ENCODE measurements at places on chromosomes 13 and 19.

- no peak for DNase-seq
These were observed 229.6 kb downstream of the KLF12 start for GRCh38 chr13:73904625-73905024.

DNA sequence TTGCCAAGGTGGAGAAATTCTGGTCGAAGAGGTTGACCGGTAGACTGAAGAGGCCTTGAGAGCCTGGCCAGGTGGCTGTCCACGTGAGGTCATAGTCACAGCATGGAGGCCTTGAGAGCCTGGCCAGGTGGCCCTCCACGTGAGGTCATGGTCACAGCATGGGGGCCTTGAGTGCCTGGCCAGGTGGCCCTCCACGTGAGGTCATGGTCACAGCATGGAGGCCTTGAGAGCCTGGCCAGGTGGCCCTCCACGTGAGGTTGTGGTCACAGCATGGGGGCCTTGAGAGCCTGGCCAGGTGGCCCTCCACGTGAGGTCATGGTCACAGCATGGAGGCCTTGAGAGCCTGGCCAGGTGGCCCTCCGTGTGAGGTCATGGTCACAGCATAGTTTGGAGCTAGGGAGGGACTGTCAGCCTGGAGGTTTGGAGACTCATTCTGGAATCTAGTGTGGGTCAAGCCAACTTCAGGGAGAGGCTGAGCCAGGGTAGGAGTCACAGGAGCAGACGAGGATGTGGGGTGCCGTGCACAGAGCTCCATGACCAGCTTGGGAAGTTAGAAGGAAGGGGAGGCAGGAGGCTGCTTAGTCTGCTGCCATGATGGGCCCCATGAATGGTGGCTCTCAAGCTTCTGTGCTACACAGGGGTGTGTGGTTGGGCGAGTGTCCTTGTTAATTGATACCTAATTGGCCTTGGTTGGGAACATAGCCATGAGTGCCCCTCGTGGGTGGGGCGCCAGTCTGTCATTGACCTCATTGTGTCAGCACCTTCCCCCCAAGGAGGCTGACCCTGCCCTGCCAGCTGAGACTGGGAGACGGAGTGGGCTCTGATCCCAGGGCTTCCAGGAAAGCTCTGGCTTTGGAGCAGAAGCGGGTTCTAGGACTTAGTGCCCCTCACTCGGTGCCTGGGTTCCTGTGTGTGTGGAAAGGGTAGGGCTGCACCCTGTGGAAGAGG is 4.0 kb downstream of the LENG9 start:
- no peak for DNase-seq

GRCh38 chr19:8426283-8426682 is 13.2 kb downstream of the MARCHF2 start:
- no peak for DNase-seq

- no peak for DNase-seq
These were observed 23.0 kb upstream of the NDFIP2 start for GRCh38 chr13:79457948-79458347.

- DNase-seq, result no peak
These were observed 306.1 kb downstream of the DCT start for GRCh38 chr13:94173312-94173854.

DNA sequence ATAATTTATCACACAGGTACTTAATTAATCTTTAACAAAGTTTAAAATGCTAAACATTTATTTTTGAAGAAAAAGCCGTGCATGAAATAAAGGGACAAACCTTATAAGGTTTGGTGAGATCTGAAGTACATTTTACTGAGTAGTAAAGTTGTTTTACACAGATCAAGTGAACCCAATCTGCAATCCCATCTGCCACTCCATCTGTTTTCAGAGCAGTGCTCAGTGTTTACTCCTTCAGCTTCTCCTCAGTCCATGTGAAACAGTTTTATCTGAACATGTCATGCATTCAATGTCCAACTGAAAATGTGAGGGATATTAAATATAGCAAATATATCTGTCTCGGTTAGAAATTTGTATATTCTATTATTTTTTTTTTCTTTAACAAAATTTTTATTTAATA is 166.8 kb downstream of the MAB21L1 start:
- DNase-seq, result no peak

DNA sequence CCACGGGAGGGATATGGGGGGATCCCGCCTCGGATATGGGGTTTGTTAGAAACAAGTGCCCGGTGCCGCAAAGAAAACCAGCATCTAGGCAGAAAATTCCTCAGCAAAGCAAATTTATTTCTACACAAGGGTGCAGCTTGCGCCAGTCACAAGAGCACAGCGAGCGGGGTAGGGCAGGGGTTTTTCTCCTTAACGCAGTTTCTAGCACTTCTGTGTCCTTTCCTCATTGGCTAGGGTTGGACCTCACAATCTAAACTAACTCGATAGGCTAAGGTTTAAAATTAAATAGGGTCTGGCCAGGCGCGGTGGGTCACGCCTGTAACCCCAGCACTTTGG is 595 bp downstream of the ZNF440 start:
- no peak for DNase-seq

GRCh38 chr13:43095771-43096719 is 72.7 kb downstream of the DNAJC15 start:
- no peak for DNase-seq

DNA sequence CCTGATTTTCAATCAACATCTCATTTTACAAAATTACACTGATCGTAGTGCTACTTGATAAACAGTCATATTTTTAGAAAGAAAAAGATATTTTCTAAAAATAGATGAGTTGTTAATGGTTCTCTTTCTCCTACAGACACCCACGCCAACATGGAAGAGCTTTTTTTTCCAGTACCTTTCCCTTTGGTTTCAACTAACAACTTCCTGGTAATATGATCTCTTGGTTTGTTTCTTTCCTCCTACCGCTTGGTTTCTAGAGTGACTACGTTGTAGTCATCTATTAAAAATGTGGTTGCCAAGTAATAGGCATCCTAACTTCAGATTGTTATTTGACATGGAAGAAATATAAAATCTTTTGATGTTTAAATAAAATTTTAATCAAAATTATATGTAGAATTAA is 189.0 kb downstream of the LACC1 start:
- DNase-seq, result no peak

GRCh38 chr13:45299194-45299593 is 41.8 kb downstream of the TPT1 start:
- DNase-seq, result no peak

DNA sequence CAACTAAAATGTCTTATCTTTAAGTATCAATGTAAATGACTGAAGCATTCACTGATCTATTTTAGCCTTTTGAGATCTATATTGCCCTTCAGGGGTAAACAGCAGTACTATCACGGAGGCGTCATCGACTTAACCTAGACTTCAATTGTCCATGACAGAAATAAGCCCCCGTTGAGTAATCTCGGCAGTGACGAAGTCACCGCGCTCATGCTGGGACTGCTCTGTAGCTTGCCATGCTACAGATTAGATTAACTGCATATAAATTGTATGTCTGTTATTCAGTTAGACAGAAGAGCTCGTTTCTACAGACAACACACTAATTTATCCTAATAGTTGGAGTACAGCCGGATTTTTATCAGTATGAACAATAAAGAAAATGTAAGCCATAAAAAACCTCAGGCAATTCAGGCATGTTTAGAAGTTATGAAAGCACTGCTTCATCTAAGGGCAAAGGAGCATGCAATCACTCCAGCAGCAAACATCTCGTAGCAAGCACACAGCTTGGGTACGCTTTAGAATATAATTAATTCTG is 56.6 kb downstream of the TUBGCP3 start:
- no peak for DNase-seq

DNA sequence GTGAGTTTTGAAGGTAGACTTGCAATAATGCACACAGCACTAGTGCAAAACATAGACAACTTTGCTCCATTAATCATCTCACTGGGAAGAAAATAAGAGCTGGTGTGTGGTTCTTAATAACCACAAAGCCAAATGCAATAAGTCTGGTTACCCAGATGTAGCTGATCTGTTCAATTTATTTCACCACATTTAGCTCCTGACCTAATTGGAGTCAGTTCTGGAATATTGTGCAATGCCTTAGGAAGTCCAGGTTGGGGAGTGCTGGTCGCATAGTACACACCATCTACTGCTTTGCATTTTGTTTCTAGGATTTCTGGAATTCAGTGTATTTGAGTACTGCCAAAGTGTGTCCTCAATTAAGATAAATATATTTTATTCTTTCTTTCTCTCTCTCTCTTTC is 483.3 kb upstream of the SPRY2 start:
- DNase-seq, result no peak

- no peak for DNase-seq
These were observed 204.3 kb downstream of the SUCLA2 start for GRCh38 chr13:47796816-47797215.

- DNase-seq, result no peak
These were observed 12.8 kb upstream of the DHRS12 start for GRCh38 chr13:51816604-51817249.

- no peak for DNase-seq
These were observed 1674.2 kb downstream of the PCDH9 start for GRCh38 chr13:65555962-65556361.

GRCh38 chr19:55206664-55207500 is 2.4 kb downstream of the PTPRH start:
- DNase-seq, result no peak

DNA sequence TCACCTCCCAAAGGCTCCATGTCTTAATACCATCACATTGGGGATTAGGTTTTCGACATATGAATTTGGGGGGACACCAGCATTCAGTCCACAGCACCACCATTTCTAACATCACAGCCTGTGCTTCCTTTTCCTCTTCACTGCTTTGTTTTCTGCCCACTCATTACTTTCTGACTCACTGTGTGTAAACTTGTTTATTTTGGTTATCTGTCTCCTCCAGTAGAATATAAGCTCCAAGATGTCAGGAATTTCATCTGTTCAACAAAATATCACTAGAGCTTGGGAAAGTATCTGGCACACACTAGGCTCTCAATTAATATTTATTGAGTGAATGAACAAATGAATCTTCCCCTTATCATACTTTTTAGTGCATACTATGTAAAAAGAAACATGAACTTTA is 152.0 kb downstream of the NUFIP1 start:
- DNase-seq, result no peak

DNA sequence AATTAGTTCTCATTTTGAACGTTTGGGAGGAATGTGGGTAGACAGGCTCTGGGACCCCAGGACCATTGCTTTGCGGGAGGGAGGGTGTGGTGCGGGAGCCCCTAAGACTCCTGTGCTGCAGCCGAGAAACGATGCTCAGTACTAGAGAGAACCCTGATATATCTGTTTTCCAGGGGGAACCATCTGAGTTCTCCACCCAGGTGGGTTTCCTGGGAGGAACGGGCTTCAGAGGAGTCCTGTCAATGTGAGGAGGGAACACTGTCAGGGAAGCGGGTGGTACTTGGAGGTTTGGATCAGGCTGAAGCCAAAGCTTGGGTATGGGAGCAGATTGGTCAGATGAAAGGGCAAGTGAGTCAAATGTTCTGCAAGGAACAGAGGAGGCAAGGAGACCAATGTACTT is 358.0 kb downstream of the FGF9 start:
- no peak for DNase-seq

DNA sequence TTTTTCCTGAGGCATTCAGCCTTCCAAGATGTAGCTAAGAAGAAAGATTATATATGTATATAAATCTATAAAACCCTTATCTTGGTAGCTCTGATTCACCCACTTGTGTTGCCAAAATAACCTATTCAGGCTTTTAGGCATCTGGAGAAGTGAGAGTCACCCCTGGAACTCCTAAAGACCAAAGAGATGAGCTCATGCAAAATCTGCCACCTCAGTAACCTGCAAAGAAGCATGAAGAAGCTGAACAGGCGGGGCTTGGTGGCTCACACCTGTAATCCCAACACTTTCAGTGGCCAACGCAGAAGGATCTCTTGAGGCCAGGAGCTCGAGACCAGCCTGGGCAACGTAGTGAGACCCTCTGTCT is 393.7 kb downstream of the FOXO1 start:
- no peak for DNase-seq

- DNase-seq, result no peak
These were observed 441.4 kb downstream of the SLITRK5 start for GRCh38 chr13:88112526-88112925.

DNA sequence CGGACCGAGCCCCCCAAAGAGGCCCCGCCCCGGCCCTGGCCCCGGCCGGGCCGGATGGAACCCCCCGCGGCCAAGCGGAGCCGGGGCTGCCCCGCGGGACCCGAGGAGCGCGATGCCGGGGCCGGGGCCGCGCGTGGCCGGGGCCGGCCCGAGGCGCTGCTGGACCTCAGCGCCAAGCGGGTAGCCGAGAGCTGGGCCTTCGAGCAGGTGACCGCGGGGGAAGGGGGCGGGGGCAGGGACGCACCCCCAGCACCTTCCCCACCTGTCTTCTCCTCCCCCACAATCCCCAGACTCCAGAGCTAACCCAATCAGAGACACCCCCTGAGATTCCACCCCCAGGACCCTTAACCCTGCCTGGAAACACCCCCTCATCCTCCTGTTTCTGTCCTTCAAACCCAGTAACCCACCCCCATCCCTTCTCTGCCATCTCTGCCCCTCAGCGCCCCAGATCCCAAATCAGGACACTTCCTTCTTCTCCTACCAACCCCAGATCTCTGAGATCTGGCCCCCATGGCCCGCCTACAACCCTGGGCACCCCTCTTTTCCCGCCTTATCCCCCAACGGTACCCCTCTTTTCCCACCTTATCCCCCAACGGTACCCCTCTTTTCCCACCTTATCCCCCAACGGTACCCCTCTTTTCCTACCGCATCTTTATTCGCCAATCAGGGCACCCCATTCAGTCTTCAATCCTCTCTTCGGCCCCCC is 505 bp downstream of the ZSWIM4 start:
- DNase-seq, result no peak

DNA sequence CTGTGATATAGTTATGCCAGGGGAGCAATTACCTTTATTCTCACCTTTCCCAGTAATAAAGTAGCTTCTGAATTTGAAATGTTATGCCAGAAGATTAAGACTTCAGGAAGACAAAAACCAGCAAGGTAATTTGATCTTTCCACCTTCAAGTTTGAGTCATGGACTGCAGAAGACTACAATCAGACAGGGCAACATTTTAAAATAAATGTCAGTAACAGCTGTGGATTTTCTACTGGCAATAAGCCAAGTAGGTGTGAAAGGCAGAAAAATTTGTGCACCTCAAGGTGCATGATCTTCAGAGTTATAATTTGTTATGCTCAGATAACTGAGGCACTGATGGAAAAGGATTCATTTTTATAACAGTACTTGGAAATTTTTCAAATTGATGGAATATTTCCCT is 54.9 kb downstream of the SLITRK1 start:
- no peak for DNase-seq

DNA sequence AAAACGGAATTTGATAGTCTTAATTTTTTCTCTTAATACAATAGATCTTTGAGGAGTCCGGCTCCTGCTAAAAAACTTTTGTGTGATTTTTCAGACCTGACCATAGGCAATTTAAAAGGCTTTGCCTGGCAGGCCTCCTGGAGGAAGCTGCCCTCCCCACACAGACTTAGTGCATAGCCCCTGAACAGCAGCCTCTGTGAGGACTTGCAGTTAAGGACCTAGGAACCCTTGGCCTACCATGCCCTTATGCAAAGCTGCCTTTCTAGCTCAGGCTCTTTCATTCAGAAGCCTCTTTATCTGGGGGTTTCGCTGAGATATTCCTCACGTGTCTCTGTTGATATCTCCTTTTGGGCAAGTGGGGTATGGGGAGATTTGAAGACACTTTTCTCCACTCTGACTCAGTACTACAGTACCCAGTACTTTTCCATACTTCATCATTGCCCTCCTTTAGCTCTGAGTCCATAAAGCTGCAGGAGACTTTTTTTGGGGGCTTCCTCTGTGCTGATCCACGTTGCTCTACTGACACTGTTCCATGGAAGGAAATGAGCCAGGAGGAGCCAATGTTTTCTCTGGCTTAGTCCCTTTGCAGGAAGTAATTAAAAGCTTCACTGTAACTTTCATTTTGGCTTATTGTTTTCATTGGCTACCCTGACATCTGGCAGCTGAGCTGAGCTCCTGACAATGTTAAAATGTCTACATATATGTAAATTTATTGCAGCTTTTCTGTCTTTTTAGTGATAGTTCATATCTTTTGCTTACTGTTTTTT is 283.1 kb downstream of the TDRD3 start:
- DNase-seq, result no peak

Measured in activated CD4-positive, CD25-positive, alpha-beta regulatory T cell treated with anti-CD3 and anti-CD28 coated beads, Interleukin-2, amount 50 U/mL, for 16 hours (primary cell).